ENCODE measurements at places on chromosomes 12 and 14.

DNA sequence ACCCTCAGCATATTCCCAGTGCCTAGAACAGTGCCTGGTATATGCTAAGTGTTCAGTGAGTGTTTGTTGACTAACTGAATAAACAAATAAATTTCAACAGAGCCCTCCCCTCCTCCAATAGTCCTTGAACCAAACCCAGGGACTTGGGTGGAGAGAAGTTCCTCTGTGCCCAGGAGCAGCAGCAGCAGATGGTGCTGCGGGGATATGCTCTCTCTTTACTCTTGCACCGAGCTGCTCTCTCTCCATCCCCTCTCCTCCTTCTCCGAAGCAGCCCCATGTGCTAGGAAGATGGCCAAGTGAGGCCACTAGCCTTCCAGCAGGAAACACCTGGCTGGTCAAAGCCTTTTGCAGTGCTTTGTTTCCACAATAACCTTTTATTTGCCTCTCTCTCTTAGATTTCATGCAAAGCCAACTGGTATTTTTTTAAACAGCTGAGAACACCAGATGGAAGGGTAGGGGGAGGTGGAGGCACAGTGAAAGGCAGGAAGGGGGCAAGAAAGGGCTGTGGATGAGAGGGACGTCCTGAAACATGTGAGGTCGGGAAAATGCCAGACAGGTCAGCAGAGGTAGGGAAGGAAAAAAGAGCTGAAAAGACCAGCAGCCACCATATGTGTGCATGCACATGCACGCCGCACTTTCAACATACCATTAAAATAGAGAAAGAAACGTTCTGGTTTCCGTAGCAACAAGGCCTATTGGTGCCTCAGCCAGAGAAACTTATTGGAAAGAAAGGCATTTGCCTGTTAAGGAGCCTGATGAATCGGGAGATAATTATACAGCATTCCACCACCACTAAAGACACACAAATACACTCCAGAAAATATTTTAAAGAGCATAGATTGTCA is 78.9 kb downstream of the EMP1 start:
- no peak for DNase-seq

GRCh38 chr14:29521526-29522137 is 406.0 kb downstream of the PRKD1 start:
- no peak for DNase-seq

GRCh38 chr12:43832463-43833168 is 3.3 kb upstream of the TMEM117 start:
- DNase-seq, result no peak

GRCh38 chr14:92021523-92021922 is 18.3 kb downstream of the TRIP11 start:
- no peak for DNase-seq

GRCh38 chr12:122533856-122534255 is 6.8 kb downstream of the KNTC1 start:
- DNase-seq, result no peak
